ENCODE measurements at places on chromosomes 3 and 15.
A peak's percentile ranks its signal among the peaks of the same experiment; 100 is the strongest.

DNA sequence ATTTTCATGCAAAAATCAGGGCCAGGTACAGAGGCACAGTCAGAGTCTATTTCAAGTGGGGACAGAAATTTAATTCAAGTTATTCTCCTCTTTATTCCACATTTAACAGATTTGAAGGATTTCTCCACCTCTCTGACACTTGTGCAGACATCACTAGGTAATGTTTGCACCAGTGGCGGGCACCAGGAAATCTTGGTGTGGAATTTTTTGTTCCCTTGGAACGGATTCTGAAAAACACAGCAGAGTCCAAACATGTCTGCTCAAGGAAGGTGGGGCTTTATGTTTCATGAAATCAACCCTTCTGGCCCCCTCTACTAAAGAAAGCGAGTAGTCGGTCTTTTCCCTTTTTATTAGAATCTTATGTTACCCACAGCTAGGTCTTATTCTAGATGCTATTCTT lies 271.2 kb upstream of the MDFIC2 start:
- no peak for DNase-seq

DNA sequence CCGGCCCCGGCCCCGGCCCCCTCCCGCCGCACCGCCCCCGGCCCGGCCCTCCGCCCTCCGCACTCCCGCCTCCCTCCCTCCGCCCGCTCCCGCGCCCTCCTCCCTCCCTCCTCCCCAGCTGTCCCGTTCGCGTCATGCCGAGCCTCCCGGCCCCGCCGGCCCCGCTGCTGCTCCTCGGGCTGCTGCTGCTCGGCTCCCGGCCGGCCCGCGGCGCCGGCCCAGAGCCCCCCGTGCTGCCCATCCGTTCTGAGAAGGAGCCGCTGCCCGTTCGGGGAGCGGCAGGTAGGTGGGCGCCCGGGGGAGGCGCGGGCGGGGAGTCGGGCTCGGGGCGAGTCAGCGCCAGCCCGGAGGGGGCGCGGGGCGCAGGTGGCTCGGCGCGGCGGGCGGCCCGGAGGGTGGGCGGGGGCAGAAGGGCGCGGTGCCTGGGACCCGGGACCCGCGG lies 352 bp downstream of the CHRD start:
- DNase-seq = no peak

DNA sequence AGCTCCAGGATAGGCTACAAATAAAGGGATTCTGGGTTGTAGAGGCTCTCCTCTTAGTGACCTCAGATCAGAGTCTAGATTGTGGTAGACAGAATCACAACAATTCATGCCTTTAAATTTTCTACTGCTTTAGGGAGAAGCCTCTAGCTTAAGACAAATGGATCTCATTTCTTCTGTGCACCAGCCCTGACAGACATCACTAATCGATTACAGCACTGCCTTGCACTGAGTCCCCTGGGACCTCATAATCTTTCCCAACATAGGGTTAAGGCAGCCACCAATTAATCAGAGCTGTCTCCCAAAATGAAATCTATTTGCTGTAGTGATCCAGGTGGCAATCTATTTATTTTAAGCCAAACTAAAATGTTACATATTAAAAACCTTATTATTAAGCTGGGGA lies 436.5 kb upstream of the WNT5A start:
- no peak for DNase-seq

DNA sequence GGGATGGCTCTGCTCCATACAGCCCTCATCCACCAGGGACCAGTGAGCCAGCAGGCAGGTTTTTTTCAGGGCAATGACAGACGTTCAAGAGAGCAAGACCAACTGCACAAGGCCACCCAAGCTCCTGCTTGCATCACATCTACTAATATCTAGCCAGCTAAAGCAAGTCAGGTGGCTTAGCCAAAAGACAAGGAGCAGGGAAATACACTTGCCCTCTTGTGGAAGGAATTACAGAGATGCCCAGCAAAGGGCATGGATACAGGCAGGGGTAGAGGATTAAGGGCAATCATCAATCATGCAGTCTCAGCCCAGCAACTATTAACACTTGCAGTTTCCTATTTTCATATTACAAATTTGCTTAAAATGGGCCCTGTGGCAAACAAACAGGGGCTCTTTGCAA lies 81.5 kb upstream of the NTRK3 start:
- no peak for DNase-seq

DNA sequence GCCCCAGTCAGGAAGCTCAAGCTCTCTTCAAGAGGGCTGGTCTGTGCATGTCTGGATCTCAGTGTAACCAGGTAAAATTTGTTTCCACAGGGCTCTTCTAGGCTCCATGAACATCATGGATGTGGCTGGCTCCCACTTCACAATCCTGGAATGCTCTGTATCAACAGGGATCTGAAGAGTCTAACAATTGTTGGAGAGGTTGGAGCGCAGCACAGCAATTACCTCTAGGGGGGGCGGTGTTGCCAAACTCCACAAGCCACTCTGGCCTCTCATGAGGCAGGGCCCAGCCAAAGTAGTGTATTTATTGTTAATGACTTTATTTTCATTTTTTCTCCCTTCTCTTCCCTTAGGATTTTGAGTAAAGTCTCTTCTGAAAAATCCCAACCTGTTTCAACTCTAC lies 6.1 kb upstream of the EIF2B5 start:
- peak; percentile 6 for DNase-seq

DNA sequence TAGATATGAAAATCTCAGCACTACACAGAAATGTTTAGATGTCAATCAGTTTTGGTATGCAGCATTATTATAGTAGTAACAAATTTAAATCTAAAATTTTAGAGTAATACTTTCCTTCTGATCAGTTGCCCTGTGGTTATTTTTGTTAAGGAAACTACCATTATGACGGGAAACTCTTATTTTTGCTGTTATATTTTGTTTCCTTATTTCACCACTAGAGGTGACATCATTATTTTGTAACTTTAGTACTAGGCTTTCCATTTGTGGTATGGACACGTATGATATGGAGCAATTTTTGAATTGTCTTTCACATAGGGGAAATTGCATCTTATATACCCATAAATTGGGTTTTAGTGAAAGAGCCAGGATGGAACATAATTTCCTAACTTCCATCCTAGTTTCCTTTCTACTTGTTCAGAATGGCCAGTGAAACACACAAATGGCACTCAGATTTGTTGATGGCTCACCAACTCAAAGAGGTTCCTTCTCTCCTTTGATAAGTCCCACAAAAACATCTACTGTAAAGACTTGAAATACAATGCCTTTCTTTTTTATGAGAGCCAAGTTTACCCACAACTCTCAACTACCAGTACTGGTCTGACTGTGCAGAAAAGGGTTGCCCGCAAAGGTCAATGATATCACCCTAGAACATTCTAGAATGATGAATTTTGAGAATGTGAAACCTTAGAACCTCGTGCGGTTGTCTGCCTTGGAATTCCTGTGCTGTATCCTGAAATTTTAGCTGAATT lies 19.4 kb upstream of the PPP4R2 start:
- DNase-seq = no peak

DNA sequence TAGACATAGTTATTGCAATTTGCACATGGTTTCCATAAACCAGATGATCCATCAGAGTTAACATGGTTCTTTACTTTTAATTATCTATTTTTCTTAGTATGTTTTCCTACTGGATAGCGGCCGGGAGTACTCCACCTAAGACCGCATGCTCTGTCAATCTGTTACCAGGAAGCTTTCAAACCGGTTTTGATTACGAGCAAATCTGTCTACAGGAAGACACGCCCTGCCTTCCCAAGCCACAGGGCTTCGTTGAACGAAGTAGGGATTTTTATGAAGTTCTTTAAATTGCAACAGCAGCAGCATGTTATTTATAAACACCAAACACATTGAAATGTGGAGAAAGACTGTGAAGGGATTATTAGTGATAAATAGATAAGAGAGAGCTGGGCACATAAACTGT lies 283.3 kb upstream of the ROBO2 start:
- DNase-seq = no peak

DNA sequence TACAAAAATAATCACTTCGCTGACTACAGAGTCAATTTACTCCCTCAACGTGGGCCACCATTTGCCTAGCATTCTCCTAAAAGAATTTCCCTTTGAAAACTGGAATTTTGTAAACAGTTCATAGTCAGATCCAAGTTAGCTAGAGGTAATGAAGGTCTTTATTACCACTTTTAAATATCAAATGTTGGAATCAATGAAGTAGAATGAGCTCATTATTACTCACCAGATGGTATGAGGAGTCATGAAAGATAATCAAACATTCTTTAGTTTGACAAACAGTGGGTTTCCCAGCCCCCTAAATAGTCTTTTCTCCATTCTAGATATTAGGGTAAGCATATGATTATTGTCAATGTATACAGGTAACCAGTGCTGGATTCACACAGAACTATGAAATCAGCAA lies 455.7 kb upstream of the THBS1 start:
- no peak for DNase-seq

DNA sequence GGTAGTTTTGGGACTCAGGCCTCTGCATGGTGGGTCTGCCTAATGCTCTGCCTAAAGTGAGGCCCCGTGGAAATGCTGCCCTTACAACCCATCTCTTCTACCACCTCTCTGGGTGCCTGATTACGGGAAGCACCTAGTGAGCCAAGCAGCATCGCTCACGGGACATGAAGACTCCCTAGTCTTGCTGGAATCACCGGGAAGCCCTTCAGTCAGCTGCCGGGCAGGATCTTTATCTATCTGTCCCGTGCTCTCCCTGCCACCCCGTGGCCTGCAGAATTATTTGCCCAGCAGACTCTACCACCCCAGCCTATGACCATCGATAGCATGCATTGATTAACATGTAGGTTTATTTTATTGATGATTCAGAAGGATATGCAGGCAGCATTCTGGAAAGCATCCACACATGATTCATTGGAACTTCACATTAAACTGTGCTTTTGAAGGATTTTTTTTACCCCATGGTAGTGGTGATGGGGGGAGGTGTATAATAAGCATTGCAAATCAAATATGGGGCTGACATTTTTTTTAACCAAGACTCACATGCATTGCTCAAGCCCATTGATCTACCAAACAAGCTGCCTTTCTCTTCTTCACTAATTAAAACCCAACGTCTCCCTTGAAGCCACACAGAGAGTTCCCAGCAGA lies 63.1 kb downstream of the ATP2B2 start:
- no peak for DNase-seq

DNA sequence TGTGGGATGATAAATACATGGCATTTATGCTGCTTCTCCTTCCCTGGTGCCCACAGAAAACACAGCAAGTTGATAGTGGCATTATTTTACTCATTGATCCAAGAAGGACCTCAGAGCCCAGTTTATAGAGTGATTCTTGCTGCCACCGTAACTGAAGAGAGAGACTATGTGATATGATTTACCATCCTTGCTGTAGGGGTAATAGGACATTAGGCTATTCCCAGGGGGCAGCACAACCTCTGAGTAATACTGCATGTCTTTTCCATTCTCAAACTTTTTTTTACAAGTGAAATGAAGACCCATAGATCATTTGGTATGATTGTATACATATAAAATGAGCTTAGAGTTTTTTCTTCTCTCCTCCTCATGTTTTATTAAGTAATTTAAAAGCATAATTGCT lies 136.4 kb downstream of the ABI3BP start:
- no peak for DNase-seq

GRCh38 chr3:24550588-24550987 lies 55.9 kb upstream of the THRB start:
- no peak for DNase-seq

GRCh38 chr15:83046558-83047127 lies 20.4 kb downstream of the BTBD1 start:
- DNase-seq = no peak

DNA sequence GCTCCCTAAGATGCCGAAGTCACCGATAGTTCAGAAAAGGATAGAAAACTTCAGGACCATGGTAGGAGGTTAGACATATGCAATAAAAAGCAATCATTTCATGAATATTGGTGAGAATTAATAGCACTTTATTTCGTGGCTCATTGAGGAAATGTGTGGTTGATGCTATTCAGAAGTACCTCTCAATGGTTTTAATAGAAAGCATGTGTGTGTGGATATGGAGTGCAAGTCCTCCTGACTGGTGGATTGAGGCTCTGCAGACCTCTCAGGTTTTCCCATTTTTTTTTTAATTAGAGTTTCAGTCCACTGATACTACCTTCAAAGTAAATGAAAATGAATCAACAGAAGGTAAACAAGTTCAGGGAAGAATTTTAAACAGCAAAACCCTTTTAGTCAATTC lies 384.3 kb upstream of the RARB start:
- DNase-seq = no peak

- no peak for DNase-seq
Observed at GRCh38 chr15:70597056-70597603, 166.2 kb downstream of the UACA start.

GRCh38 chr15:62879770-62880169 lies 162.8 kb upstream of the TPM1 start:
- DNase-seq = no peak

GRCh38 chr15:74584779-74585178 lies 30.9 kb upstream of the CLK3 start:
- no peak for DNase-seq

DNA sequence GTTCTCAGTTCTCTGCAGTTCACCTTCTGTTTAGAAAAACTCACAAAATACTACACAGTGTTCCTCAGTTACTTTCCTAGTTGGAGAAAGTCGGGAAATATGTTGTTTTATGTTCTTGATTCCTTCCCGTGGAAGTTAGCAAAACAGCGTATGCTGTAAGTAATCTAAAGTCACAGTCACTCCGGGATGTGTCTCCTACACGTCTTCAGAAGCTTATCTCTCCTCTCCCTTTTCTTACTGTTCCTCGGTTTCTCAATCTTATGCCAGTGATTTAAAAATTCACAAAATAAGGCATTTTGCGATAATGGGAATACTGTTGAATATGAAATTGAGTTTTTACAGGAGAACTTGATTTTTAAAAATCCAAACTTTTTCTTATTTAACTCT lies 1.7 kb downstream of the HEG1 start:
- no peak for DNase-seq

- DNase-seq = no peak
Observed at GRCh38 chr3:58150130-58150809, 60.5 kb downstream of the DNASE1L3 start.

GRCh38 chr3:138220242-138220641 lies 33.1 kb downstream of the ARMC8 start:
- no peak for DNase-seq

DNA sequence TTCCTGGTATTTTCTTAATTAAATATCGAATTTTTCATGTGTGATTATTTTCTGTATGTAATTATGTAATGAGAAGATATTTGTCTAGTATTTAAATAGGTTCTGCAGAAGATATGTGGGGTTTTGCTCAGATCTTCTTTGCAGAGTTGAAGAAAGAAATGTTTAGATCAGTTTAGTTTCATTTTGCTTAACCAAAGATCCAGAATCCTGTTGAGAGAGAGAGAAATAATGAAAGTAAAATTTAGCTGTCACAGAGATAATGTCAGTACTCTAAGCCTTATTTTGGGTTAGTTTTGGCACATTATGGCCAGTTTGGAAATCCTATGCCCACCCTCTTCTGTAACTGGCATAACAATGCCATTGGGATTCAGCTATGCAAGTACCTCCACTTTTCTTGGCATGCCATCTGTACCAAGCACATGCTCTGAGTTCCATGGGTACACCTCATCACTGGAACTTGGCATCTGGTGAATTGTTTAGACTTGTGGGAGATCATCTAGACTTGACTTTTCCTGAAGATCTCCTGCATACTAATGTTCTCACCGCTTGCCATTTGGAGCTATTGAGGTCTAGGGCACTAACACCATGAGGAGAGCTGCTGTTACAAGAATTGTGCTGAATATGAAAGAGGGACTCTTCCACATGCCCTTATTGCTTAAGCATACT lies 30.9 kb downstream of the PLSCR1 start:
- no peak for DNase-seq

GRCh38 chr3:70738291-70738681 lies 425.8 kb upstream of the MDFIC2 start:
- no peak for DNase-seq

GRCh38 chr15:28977377-28978010 lies 91.7 kb downstream of the APBA2 start:
- no peak for DNase-seq

Data from DMS153 (cell line).